ENCODE measurements at places on chromosomes 2 and 18.

- no peak for DNase-seq
These were observed 105.4 kb downstream of the FAM210A start for GRCh38 chr18:13620818-13621445.

- DNase-seq = no peak
These were observed 268.0 kb upstream of the TANK start for GRCh38 chr2:160892204-160892603.

- DNase-seq = no peak
These were observed 101.4 kb downstream of the RBMS1 start for GRCh38 chr2:160392201-160392600.

DNA sequence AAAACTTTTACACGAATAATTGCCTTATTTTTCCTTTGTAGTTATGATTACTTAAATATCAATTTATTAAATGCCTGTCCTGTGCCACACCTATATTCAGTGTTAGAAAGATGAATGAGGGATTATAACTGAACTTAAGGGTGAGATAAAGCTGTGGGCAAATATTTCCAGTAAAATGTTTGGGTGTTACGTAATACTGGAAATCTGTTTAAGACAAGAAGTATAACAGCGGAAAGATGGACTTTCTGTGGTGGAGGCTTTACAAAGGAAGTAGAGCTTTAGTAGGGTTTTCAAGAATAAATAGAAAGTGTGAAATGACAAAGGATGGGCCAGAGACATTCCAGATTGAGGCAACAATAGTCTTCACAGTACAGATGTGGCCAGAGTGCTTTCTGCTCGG, 927.0 kb downstream of the DPP10 start:
- DNase-seq = no peak

DNA sequence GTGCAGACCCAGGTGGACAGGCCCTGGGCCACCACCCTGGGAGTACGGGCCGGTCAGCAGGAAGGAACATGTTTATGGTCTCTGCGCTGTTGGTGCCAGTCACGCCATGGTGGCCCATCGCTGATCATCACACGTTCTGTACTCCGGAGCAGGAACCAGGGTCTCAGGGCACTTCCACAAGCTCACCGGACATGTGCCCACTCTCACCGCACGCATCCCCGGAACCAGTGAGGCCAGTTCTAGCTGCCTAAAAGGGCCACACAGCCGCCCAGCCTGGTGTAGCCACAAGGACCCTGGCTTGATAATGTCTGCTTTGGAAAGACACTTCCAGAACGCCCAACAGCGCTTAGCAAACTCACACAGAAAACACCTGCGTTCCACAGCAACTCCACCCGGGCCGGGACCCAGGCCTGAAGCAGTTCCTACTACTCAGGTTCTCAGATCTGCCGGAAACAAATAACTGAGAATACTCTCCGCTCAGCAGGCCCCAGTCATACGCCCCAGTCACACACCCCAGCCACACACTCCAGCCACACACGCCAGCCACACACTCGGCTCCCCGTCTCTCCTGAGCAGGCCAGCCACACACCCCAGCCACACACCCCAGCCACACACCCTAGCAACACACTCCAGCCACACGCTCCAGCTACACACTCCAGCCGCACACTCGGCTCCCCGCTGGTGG, 123.3 kb downstream of the HDAC4 start:
- no peak for DNase-seq

GRCh38 chr2:237441605-237442274, 27.8 kb upstream of the COL6A3 start:
- DNase-seq = peak; percentile 58

GRCh38 chr2:65098741-65099140, 31.2 kb downstream of the RAB1A start:
- no peak for DNase-seq

GRCh38 chr2:1609485-1610095, 134.7 kb downstream of the PXDN start:
- no peak for DNase-seq

Data from stimulated activated CD4-positive, alpha-beta T cell treated with anti-CD3 and anti-CD28 coated beads, Interleukin-4, amount 100 ng/mL, for 4 hours (primary cell).